ENCODE measurements at places on chromosomes 7 and 10.

GRCh38 chr10:127570036-127570435 lies 20.9 kb downstream of the NPS start:
- DNase-seq: no peak

DNA sequence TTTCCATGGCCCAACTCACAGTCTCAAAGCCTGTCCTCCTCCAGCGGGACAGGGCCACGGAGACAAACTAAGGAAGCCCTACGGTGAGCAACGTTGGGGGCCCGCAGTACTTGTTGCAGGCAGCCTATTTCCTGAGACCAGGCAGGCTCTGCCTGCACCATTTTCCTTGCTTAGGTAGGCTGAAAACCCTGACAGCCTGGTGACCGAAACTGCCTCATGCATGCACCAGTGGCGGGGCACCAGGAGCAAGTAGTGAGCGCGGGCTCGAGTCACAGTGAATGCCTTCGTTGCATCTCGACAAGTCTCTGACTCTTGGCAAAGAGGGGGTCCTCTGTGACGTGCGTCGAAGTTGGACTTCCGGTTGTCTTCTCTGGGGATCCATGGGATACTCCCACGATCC lies 23.3 kb upstream of the ZNF273 start:
- DNase-seq: no peak

GRCh38 chr10:60714233-60714632 lies 64.0 kb upstream of the CDK1 start:
- DNase-seq: peak; percentile 45

- DNase-seq: no peak
Measured at GRCh38 chr7:143452495-143452894, 9.2 kb downstream of the TAS2R60 start.

GRCh38 chr10:129741978-129742741 lies 221.9 kb downstream of the EBF3 start:
- DNase-seq: no peak

DNA sequence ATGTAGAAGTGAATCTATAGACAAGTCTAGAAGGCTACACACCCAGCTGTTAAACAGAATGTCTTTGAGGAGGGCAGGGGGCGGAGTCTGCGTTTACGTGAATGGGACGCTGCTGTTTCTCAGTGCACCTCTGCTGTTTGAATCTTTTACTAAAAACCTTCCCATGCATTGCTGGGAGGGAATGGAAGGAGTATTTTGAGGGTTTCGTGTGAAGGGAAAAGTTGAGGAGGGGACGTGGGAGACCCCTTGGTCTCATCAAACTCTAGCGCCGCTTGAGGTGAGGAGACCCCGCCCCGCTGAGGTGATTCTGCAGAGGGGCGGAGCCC lies 492 bp upstream of the VCL start:
- peak; percentile 72 for DNase-seq

GRCh38 chr10:83166344-83166743 lies 973.0 kb upstream of the GHITM start:
- no peak for DNase-seq

DNA sequence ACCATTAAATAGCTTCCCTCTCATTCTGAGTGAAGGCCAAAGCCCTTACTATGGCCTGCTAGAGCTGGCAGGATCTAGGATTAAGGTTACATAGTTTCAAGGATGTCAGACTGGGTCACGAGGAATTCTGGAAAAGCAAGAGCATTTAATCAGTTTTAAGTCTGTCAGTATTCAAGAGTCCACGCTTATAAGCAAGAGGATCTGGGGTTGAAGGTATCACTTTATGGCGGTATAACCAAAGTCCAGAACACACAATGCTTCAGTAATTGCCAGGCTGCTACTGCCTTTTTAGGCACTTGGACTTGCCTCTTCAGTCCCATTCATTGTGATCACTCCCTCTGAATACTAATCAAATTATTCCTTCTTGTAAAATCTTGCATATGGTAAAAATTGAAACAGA lies 101.0 kb downstream of the HBP1 start:
- DNase-seq: no peak

- no peak for DNase-seq
Measured at GRCh38 chr7:158102897-158103296, 484.7 kb downstream of the PTPRN2 start.

GRCh38 chr10:29119374-29119773 lies 169.5 kb upstream of the LYZL1 start:
- no peak for DNase-seq

DNA sequence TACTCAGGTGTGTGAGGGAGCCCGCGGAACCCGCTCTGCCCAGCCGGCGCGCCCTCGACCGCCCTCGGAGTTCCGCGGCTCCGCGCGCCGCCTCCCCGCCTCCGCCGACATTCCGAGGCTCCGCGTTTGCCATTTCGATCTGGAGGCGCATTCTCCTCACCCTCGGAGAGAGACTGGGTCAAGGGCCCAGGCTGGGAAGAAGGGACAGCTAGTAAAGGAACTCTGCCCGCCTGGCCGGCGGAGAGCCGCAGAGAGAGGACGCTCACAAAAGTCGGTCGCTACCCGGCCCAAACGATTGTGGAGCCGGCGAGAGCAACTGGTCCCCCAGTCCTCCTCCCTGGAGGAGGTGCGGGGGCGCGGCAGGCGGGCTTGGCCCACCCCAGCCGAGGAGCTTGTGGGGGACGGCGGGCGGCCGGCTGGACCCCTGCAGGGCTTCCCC lies 74.5 kb upstream of the LEP start:
- DNase-seq: no peak

GRCh38 chr7:150941351-150942000 lies 36.6 kb downstream of the KCNH2 start:
- DNase-seq: no peak

GRCh38 chr7:11636274-11636673 lies 195.7 kb downstream of the THSD7A start:
- DNase-seq: no peak

- DNase-seq: no peak
Measured at GRCh38 chr7:131042269-131043160, 285.2 kb upstream of the MKLN1 start.

- DNase-seq: no peak
Measured at GRCh38 chr7:1092806-1093501, 5.0 kb downstream of the GPER1 start.

GRCh38 chr7:131511071-131511470 lies 45.4 kb downstream of the PODXL start:
- DNase-seq: no peak

- DNase-seq: no peak
Measured at GRCh38 chr7:90771281-90771680, 175.2 kb downstream of the CDK14 start.

- DNase-seq: no peak
Measured at GRCh38 chr7:123615344-123615743, 13.7 kb downstream of the ASB15 start.

DNA sequence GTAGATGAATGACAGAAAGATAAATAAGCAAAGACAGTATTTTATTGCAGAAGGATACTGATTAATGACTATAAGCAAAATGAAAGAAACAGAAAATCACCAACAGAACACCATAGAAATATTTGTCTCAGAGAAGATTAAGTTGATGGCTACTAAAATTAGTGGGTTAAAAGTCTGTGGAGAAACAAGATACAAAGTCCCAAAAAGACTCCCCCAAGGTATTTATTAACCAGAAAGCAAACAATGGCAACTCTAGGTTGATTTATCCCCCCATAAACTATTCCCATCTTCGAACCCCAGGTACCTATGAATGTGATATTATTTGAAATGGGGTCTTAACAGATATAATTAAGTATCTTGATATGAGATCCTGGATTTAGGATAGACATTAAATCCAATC lies 1104.5 kb upstream of the PHF14 start:
- DNase-seq: no peak

GRCh38 chr7:47314248-47314647 lies 267.7 kb downstream of the TNS3 start:
- no peak for DNase-seq

- no peak for DNase-seq
Measured at GRCh38 chr7:29003703-29004102, 45.6 kb upstream of the TRIL start.

DNA sequence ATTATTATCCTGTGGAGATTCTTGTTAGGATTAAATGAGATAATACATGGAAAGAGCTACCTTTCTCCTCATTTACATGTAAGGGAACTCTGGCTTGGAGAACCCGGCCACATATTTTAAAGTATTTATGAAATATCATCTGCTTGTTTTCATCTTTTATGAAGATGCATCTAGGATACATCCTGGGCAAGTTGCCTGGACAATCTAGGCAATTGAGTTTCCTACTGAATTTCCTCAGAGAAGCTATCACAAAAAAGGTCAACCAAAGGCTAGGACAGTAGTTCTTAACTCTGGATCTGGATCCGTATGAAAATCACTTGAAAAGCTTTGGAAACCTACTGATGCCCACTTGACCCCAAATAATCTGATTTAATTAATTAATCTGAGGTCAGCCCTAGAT lies 140.7 kb downstream of the MTPAP start:
- DNase-seq: no peak

- DNase-seq: no peak
Measured at GRCh38 chr10:102196893-102197292, 29.2 kb upstream of the ELOVL3 start.

DNA sequence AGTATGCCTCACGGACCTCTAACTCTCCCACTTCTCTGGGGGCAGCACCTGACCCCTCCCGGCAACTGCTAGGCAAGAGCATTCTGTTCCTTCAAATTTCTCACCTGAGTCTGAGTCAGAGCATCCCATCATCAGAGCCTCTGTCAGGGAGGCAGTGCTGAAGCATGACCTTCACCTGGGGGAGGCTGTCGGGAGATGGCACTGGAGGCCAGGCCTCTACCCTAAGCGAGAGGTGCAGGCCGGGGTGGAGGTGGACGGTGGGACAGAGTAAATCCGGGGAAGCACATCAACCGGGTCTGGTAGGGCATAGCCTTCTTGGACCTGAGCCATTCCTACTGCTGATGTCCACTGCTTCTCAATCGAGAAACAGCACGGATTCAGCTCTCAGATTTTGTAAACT lies 90.4 kb downstream of the SPAG6 start:
- DNase-seq: no peak

DNA sequence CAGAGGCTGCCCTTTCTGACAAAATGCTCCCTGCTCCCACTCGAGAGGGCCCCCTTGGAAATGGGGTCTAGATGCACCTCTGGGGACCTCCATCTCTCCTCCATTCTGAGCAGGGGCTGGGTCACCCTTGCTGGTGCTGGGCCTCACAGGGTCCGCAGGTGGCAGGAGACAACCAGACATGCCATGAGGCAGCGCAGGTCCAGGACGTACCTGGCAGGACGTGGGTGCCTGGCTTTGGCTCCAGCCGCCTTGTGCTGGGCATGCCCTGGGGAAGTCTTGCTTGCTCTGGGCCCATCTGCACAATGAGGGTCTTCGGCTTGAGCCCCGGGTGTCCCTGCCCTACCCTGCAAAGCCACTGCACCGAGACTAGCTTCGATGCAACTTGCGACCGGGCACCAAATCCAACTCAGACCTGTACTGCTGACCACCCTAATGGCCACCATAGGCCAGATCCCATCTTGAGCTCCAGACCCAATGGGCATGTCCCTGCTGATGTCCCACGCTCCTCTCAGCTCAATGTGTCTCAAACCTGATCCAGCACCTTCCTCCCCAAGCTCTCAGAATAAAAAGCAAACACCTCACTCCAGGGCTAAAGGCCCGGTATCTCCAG lies 107.0 kb downstream of the FAM53B start:
- no peak for DNase-seq

DNA sequence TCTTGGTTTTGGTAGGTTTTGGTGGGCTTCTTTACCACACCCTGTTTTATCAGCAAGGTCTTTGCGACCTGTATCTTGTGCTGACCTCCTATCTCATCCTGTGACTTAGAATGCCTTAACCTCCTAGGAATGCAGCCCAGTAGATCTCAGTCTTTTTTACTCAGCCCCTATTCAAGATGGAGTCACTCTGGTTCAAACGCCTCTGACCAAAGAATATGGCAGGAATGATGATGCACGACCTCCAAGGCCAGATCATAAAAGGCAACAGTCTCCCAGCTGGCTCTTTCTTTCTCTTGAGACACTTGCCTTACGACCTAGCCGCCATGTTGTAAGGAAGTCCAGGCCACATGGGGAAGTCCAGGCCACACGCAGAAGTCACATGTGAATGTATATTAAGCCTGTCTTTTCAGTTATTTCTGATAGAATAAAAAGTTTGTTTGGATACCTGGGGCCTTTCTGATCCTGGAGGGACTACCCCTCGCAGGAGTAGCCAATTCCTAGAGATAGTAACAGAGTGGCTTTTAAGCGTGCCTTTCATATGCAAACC lies 10.5 kb upstream of the RADIL start:
- no peak for DNase-seq

DNA sequence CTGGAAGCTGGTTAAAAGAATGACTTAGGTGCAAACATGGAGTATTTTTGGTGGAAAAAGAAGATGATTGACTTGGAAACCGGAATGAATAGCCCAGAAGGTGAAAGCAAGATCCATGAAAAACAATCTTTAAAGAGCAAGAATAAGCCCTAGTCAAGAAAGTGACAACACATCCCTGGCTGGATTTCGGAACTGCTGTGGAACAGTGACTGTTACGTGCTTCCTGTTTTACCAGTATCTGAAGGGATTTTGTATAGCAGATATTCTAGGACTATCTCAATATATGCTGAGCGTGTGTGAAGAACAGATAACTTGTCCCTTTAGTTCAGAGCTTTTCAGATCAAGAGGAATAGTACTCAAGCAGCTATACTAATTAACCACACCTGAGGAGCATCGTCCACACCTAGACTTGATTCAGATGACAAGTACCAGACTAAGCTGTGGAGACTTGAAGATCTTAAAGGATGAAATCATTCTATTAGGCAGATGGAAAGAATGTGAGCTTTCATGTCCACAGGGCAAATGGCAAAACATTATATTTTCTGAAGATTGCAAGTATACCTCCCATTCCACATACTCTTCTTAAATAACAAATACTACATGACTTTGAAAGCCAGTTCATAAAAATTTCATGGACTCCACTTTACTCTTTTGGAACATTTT lies 11.5 kb upstream of the TES start:
- DNase-seq: no peak

DNA sequence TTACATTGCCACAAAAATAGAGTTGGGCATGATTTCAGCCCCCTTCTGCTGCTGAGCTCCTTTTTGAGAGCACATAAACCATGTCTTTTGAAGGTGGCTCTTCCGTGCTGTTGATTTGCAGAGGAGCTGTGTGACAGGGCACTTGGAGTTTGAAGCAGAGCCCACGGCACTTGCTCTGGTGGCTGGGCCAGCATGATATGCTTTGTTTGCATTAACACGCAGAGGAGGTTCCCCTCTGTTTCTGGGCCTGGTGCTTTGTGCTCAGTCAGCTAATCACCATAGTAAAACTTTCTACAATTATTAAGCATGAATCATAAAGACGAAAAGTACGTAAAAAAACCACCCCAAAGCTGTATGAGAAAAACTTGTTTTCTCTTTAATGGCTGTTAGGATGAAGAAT lies 40.1 kb downstream of the RBM33 start:
- no peak for DNase-seq

DNA sequence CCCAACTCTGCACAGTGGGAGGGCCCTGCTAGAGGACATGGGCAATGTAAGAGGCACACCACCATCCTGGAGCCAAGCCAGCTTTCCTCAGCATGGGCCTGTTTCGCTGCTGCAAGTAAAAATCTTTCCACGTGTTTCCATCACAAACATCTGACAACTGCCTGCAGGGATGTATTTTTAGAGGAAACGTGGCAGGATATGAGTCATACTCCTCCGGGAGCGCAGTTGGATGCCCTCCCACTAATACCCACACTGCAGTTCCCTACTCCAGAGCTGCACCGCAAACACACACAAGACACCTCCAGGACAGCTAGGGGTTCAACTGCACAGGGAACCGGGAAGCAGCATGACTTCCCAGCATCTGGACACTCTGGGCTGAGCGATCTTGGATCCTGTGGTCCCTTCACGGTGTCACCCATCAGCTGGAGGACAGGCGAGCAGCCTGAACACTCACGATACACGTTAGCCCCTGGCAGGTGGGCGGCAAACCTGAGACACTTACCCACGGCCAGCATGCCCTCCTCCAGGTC lies 26.1 kb downstream of the PLAC9 start:
- DNase-seq: no peak
